ENCODE measurements at places on chromosomes 5 and 9.

- no peak for DNase-seq
These were observed 41.3 kb downstream of the EFCAB9 start for GRCh38 chr5:172235132-172235780.

- no peak for DNase-seq
These were observed 49.1 kb downstream of the PTCD2 start for GRCh38 chr5:72369301-72369700.

GRCh38 chr5:36215910-36216309 lies 25.8 kb downstream of the NADK2 start:
- no peak for DNase-seq

GRCh38 chr5:42811591-42812446 lies at the start of gene SELENOP:
TSS of gene SELENOP (minus strand) at chr5:42811892. CDS start at chr5:42808353, 3,539 bp downstream.
- no peak for DNase-seq

DNA sequence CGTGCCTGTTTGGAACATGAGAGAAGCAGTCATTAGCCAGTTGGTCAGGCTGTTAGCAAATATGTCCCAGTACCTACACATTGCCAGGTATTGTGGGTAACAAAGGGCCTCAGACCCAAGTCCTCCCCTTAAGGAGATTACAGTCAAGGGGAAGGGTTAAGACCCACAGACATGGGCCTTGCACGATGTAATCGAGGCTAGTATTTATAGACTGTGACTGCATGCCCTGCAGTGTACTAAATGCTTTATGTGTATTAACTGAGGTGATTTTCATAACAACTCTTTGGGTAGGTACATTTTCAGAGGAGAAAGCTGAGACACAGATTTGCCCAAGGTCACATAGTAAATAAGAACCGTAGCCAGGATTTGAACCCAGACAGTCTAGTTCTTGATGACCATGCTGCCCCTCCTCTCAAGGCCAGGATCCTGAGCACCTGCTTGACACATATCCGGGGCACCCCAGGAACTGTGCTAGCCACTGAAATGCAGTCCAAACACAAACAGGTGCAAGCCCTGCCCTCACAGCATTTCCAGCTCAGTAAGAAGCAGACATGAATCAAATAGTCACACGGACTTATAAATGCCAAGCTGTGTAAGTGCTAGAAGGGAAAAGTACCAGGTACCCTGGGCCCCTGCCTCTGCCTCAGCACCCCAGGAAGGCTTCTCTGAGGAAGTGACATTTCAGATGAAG lies 32.0 kb upstream of the GRPEL2 start:
- DNase-seq, result no peak

DNA sequence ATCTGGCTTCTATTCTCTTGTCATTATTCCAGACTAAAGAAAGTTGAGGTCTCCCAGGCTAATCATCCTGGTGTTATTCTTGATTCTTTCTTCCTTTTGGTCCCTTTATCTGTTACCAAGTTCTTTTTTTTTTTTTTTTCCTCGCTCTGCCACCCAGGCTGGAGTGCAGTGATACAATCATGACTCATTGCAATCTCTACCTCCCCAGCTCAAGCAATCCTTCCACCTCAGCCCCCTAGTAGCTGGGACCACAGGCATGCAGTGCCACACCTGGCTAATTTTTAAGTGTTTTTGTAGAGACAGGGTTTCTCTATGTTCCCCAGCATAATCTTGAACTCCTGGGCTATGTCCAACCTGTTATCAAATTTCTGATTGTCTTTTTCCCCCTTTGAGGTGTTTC lies 126.6 kb upstream of the DHFR start:
- no peak for DNase-seq

GRCh38 chr5:83714810-83715209 lies 5.8 kb downstream of the HAPLN1 start:
- DNase-seq, result no peak

GRCh38 chr5:155954701-155955445 lies 372.1 kb upstream of the SGCD start:
- no peak for DNase-seq

DNA sequence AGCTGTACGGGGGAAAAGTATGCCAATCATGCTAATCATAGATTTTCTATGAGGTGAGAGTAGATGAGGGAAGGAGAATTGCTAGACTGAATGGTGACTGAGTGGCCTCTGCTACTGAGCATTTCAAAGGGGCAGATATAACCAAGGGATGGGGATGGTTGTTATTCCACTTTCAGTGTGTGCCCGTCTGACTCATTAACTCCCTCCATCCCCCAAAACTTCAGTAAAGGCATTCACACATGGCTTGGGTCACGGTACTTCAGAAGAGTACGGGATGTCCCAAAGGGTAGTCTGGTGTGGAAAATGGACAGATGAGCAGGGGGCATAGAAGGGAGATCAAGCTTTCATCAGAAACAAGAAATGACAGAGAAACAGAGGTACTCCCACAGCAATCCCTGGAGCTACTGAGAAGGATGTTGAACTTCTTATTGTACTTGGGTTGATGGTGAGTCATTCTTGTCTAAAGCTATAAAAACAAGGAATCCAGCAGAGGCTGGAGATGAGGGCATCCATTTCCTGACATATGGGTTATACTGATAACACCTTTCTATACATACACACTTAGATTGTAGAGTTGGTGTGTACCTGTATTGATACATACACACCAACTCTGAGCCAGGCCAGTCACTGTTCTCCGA lies 8.9 kb upstream of the TLE4 start:
- no peak for DNase-seq
